ENCODE measurements at places on chromosomes 6 and 20.
A peak's percentile ranks its signal among the peaks of the same experiment; 100 is the strongest.

DNA sequence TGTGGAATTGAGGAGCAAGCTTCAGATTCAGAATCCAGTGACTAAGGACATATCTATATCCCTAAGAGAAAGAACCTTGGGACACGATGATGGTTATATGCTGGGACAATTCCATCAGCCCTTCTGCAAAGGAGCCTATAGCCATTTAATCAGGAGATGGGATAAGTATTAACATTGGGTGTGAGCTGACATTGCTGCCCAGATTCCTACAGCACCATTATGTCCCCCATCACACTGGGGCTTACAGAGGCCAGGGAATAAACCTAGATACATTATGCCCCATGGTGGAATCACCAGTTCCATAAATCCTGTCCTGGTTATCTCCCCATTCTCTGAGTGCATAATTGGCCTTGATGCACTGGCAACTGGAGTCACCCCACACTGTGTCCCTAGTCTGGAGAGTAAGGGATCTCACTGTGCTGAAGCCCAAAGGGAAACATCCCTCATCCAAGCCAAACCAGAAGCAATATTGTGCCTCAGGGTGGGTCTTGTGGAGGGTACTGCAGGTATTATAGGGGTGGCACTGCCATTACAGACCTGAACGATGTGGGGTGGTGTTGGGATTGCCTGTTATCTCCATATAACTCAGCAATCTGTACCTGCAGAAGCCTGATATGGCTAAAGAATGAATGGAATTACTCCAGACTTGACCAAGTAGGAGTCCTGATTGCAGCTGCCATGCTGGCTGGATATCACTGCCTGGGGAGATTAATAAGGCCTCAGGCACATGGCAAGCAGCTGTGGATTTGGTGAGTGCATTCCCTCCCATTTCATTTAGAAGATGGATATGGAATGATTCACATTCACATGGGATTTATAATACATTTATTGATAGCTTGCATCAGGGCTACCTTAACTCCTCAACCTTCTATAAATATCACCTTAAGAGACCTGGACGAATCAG lies 5.0 kb downstream of the HLA-A start:
- DNase-seq = no peak

DNA sequence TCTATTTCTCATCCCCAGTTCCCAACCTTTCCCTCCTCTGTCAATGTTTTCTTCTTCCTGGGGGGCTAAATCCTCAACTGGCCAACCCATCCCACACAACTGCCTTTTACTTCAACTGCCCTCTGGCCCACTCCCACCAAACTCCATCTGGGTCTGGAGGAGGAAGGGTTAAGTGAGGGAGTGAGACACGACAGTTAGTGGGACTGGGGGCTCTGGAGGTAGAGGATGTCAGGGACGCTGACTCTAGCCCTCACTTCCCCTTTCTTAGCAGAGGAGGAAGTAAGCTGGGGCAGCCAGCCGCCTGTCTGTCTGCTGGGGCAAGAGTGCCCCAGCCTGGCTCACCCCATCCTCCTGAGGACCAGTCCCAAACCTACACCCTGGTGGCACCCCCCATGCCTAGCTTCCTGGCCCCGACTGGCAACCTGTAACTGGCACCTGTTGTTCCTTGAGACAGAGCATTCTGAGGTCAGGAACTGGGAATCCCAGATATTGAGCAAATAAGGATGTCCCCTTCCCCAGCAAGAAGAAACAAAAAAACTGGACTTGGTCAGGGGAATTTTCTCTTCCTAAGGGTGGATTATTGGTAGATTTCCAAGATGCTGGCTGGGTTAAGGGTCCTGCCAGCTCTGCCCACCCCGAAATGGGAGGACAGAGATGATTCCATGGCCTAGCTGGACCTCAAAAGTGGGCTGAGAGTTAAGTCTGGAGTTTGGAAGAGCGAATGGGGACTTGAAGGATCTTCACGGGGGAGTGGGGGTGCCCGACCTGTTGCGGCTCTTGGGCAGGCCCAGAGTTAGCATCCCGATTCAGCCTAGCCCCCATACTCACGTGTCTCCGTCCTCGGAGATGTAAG lies 971 bp downstream of the NFKBIE start:
- peak; percentile 92 for DNase-seq

GRCh38 chr6:113423956-113424355 lies 433.2 kb upstream of the MARCKS start:
- no peak for DNase-seq

GRCh38 chr6:16124198-16125180 lies 4.4 kb upstream of the MYLIP start:
- no peak for DNase-seq

GRCh38 chr6:137081997-137082396 lies 37.2 kb upstream of the IL20RA start:
- no peak for DNase-seq

GRCh38 chr6:133202610-133203343 lies 38.4 kb upstream of the EYA4 start:
- DNase-seq = no peak

DNA sequence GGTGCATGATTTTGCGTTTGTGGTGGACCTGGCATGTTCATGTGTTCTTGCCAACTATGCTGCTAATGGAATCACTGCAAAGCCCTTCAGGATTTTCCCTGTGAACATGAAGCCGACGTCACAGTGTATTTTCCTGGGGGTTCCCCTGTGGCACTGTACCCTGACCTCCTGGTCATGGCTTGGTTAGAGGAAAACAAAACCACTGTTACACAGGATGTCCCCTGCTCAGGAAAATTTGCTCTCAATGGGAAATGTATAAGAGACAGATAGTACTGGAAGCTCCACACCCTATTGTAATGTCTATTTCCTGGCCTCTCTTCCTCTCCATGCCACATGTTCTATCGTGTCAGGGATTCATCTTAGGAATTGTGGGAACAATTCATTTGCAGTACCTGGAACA lies 19.7 kb downstream of the TSHZ2 start:
- no peak for DNase-seq

DNA sequence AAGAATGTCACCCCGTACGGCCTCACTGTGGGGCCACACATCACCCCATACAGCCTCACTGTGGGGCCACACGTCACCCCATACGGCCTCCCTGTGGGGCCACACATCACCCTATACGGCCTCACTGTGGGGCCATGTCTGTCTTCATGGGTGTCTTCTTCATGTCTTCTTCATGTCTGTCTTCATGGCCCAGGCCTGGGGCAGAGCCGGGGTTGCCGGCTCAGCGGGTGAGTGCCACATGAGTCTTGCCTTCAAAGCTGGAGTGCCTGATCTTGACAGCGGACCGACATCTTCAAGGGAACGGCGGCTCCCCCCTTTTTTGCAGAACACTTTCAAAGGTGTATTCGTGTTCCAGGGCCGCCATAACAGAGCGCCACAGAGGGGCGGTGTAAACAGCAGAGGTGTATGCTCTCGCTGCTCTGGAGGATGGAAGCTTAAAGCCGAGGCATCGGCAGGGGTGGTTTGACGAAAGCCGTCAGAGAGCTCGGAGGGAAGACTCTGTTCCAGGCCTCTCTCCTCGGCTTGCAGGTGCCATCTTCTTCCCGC lies 365.0 kb downstream of the TAF4 start:
- DNase-seq = no peak

GRCh38 chr20:46621492-46621891 lies 29.8 kb downstream of the SLC13A3 start:
- DNase-seq = no peak

GRCh38 chr6:34476921-34477320 lies 11.0 kb downstream of the PACSIN1 start:
- DNase-seq = no peak

DNA sequence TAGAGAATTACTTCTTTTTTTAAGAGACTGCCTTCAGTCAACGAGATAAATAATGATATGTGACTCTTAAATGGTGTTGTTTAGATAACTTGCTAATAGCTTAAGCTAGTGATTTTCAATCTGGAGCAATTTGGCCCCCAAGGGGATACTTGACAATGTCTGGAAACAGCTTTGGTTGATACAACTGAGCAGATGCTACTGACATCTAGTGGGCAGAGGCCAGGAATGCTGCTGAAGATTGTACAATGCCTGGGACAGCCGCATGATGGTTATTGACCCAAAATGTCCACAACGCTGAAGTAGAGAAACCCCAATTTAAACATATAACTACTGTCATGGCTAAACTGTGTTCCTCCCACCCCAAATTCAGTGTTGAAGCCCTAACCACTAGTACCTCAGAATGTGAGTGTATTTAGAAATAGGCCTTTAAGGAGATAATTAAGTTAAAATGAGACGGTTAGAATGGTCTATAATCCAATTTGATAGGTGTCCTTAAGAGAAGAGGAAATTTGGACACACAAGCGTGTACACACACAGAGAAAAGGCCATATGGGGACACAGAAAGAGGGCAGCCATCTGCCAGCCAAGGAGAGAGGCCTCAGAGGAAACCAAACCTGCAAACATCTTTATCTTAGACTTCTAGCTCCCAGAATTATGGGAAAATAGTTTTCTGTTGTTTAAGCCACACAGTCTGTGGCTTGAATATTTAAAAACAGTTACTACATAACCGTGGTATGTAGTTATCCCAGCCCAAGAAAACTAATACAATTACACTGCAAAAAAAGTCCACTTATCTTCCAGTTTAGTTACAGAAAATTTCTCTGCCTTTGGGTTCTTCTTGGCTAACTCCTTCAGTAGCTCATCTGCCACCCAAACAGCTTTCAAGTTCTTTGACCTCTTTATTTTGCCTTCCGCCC lies 22.2 kb downstream of the RWDD2A start:
- DNase-seq = peak; percentile 67

- no peak for DNase-seq
Measured at GRCh38 chr6:129874837-129875236, 13.7 kb upstream of the TMEM244 start.

DNA sequence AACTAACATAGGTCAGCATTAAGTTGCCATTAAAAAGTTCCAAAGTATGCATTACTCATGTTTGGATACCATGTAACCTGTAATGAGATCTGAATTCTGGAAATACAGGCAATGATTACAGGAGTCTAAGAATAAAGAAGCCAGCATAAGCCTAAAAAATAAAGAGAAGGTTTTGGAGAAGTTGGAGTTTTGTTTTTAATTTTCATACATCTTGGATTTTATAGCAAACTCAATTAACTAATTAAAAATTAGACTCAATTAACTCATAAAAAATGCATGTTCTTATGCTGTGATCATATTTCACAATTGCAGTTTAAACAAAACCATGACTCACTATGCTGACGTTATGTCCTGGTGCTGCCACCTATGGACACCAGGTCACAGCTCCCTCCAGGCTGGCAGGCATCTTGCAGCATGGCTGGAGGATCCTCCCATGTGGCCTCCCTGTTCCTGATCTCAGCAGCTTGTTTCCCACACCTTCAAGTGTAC lies 648.8 kb upstream of the AGPAT4 start:
- peak; percentile 19 for DNase-seq

- no peak for DNase-seq
Measured at GRCh38 chr6:163329991-163330390, 84.5 kb upstream of the QKI start.

GRCh38 chr6:52746213-52746612 lies 17.1 kb downstream of the GSTA2 start:
- DNase-seq = no peak

- no peak for DNase-seq
Measured at GRCh38 chr6:94227741-94228140, 808.4 kb upstream of the EPHA7 start.
